ENCODE measurements at places on chromosomes 2 and 18.

DNA sequence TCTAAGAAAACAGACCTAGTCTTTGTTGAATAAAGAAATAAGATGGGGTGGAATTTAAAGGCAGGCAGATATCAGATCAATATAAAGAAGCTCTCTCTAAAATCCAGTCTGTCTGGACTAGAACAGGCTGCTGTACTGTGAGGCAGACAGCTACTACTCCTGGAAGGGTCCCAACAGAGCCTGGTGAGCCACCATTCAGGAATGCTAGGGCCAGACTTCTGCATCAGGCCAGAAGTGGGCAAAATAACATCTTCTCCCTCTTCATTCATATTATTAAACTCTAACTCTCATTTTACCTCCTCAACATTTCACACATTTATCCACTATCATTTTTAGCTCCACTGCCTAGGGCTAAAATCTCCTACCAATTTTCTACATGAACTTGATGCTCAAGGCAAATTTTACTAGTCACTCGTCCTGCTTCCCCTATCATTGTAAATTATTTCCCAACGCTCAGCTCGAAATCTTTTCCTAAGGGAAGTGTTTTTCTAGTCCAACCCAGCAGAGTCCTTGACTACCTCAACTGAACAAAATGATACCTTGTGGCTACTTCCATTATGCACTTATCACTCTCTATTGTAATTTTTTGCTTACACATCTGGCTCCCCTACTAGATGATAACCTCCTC is 45.2 kb upstream of the GLS start:
- no peak for DNase-seq

GRCh38 chr2:176126929-176127773 is 2.4 kb upstream of the HOXD8 start:
- no peak for DNase-seq

GRCh38 chr18:37871561-37871960 is 306.0 kb upstream of the CELF4 start:
- no peak for DNase-seq

GRCh38 chr2:144426355-144426754 is 93.6 kb downstream of the ZEB2 start:
- no peak for DNase-seq

DNA sequence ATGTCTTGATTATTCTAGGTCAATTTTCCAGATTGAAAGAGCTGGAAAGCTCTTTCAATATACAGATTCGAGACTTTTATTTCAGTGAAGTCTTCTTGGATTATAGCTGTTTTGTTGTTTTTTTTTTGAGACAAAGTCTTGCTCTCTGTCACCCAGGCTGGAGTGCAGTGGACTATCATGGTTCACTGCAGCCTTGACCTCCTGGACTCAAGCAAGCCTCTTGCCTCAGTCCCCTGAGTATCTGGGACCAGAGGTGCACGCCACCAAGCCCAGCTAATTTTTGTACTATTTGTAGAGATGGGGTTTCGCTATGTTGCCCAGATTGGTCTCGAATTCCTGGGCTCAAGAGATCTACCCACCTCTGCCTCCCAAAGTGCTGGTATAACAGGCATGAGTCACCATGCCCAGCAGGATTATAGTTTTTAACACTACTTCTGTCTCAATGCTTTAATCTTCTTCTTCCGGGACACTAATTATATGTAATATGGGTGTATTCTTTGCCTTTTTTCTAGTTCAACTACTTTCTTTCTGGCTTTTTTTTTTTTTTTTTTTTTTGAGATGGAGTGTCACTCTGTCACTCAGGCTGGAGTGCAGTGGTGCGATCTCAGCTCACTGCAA is 62.3 kb downstream of the USP37 start:
- no peak for DNase-seq

Data from anterior cingulate cortex (tissue), 58 donors.